ENCODE measurements at places on chromosomes 7 and 10. TPM values are rescaled to one million over a fixed set of nuclear protein-coding genes. Genes with fewer than 3 reads are reported as not detected.

HOXA13 gene
- not detected for total RNA-seq

DDC gene
- not detected for total RNA-seq

ASB10 gene
- total RNA-seq: not detected

SAP25 gene
- total RNA-seq: 52.0 TPM

DNA sequence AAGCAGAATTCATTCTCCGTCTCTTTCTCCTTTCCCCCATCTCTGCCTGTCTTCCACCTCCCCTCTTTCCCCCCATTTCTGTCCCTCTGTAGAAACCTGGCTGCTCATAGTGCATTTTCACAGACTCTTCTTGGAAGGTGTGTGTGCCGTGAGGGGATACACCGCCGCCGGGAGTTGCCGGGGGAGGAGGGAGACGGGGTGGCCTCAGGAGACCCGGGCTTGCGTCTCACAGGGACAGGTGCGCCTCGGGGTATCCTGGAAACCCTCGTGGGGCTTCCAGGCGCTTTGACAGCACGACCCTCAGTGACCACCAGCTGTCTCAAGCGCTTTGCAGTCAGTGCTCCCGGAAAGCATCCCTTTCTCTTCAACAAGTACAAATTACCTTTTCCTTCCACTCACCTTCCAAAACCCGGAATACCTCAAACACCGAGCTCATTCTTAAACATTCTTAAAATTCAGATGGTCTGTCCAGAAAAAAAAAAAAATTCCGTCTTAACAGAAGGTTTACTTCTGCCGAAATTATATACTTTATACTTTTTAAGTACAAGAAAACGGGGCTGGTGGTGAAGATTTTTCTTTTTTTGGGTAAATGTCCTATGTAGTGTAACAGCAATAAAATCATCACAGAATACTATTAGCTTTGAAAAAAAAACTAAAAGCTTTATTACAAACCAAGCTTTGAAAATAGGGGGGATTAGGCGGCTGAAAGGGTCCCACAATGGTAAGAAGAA lies 8.2 kb downstream of the EMX2 start:
- DNase-seq: no peak

GRCh38 chr7:31938650-31939049 lies 131.6 kb downstream of the PDE1C start:
- DNase-seq: no peak

- no peak for DNase-seq
These were observed 93.8 kb downstream of the ZRANB1 start for GRCh38 chr10:125035588-125036295.

DNA sequence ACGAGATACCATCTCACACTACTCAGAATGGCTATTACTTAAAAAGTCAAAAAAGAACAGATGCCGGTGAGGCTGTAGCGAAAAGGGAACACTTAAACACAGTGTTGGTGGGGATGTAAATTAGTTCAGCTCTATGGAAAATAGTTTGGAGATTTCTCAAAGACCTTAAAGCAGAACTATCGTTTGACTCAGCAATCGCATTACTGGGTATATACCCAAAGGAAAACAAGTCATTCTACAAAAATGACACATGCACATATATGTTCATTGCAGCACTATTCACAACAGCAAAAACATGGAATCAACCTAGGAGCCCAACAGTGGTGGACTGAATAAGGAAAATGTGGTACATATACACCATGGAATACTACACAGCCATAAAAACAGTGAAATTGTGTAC lies 56.9 kb downstream of the SAMD9 start:
- no peak for DNase-seq

Measured in CD4-positive, alpha-beta T cell (primary cell).